Stimulated activated CD8-positive, alpha-beta memory T cell treated with anti-CD3 and anti-CD28 coated beads, Interleukin-15, amount 100 ng/mL, for 48 hours (primary cell): ENCODE measurements at places on chromosomes 3 and 15.

DNA sequence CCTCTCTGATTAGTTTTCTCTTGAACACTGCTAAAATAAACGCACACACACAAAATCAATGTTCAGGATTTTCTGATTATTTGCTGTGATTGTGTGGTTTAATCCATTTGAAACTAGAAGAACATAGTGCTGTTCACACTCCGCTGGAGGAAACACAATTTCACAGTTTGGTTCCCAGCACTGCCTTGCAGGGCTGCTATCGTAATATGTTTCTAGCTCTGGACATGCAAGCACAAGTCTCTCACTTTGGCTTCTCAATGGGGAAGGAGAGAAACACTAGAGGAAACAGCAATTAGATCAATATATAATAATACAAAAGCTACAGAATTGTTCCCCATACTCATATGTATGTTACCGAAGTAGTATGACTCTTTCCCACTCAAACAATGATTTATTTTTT is 299.5 kb downstream of the NSUN3 start:
- no peak for DNase-seq

GRCh38 chr15:70210528-70210927 is 112.8 kb upstream of the TLE3 start:
- no peak for DNase-seq

DNA sequence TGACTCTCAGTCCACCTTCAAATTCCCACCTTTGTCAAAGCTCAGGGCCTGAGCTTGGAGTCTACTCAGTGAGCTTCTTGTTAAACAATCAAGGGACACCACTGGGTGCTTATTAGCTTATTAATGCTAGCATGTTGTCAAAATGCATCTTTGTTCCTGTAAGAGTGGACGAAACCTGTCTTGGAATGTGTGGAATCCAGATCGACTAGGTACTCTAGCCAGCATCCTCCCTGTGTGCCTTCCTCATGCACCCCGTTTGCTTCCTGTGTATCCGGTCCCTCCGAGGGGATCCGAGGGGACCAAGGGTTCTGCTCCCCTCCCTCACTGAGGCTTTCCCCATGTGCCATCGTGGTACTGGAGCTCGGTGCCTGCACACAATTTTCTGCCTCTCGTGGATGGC is 75.7 kb upstream of the UBE3A start:
- DNase-seq, result no peak

DNA sequence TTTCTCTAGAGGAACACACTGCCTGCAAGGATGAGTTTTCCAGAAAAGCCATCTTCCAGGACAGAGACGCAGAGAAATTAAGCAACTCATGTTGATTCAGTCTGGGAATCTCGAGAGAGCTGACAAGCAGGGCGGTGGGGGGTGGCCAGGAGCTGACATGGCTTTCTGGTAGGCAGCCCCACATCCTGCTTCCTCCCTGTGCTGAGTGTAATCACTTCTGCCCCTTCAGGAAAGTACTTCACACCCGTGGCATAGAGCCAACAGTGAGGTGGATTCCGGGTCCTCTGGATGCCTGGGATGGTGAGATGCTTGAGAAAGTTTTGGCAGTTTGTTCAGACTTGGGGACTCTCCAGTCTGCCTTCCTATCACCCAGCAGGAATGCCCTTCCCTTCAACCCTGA is 221.1 kb downstream of the SLCO3A1 start:
- DNase-seq, result no peak

DNA sequence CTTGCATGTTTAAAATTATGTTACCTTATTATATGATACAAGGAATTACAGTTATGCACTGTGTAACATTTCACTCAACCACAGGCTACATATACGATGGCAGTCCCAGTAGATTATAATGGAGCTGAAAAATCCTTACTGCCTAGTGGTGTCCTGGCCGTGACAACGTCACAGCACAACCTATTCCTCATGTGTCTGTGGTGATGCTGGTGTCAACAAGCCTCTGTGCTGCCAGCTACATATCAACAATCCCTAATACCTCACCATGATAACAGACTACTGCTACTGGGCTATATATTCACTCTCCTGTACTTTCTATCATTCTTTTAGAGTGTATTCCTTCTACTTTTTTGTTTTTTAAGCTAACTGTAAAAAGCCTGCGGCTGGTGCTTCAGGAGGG is 80.2 kb upstream of the OCA2 start:
- DNase-seq, result no peak

DNA sequence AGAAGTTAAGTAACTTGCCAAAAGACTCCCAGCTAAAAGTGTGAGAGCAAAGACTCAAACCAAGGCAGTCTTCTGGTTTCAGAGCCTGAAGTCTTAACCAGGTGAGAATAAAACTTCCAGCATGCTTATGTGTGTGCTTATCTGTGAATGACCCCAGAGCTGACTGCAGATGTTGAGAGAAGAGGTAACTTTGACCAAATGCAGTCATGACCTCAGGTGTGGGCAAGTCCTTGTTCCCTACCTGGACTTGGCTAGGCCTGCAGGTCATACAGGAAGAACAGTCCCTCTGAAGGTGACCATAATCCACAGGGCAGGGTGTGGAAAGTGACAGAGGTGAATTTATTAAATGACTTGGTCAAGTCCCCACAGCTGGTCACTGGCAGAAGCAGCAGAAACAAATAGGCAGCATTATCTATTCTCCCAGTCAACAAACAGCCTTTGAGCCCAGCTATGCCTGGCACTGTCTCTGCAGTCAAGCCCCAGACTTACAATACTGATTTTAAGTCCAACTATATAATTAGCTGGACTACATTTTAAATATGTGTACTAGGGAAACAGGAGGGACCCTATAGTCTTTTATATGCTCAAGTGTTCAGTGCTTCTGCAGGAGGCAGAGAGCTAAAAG is 3.0 kb upstream of the CPEB1 start:
- no peak for DNase-seq

GRCh38 chr3:159950156-159950898 is 38.3 kb upstream of the IL12A start:
- no peak for DNase-seq

DNA sequence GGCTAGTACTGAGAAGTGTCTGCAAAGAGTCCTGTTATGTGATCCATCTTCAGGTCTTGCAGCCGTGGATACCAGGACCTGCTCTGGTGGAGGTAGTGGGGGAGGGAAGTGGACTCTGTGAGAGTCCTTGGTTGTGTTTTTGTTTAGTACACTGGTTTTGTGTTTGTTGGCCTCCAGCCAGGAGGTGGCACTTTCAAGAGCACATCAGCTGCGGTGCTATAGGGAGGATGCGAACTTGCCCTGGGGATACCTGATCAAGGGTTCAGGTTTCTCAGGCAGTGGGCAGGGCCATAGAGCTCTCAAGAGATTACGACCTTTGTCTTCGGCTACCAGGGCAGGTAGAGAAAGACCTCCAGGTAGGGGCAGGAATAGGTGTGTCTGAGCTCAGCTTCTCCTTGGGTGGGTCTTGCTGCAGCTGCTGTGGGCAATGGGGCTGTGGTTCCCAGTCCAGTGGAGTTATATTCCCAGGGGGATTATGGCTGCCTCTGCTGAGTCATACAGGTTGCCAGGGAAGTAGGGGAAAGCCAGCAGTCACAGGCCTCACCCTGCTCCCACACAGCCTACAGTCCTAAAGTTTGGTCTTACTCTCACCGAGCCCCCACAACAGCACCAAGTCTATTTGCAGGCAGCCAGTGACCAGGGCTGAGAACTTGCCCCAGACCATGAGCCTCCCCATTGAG is 132.8 kb upstream of the NPHP3 start:
- DNase-seq, result no peak

GRCh38 chr3:25483456-25483855 is 55.4 kb downstream of the RARB start:
- no peak for DNase-seq
